ENCODE measurements at places on chromosomes 12 and 14.

GRCh38 chr14:35305633-35306032 lies 13.5 kb downstream of the PSMA6 start:
- DNase-seq, result no peak

DNA sequence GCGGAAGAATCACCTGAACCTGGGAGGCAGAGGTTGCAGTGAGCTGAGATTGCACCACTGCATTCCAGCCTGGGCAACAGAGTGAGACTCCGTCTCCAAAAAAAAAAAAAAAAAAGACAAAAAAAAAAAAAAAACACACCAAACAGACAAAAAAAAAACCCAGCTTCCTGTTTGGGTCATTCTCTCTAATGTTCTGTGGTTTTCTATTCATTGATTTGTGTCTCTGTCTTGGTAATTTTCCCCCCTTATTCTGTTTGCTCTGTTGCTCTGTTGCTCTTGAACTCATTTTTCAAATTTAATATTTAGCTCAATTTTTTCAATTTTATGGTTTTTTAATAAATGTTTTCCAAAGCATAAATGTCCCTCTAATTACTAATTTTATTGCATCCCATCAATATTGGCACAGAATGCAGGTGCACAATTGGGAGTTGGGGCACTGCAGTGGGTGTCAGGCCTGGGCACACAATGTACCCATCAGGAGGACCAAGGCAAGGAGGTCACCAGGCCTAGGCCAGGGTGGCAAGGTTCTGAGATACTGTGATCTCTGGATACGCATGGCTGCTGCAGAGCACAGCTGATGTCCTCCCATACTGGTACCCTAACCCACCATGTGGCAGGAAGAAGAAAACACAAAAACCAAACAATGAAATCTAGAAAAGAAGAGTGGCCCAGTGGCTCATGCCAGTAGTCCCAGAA lies 8.0 kb upstream of the GNPTAB start:
- DNase-seq, result no peak

- DNase-seq, result no peak
Measured at GRCh38 chr14:95493503-95493902, 22.9 kb downstream of the SYNE3 start.

DNA sequence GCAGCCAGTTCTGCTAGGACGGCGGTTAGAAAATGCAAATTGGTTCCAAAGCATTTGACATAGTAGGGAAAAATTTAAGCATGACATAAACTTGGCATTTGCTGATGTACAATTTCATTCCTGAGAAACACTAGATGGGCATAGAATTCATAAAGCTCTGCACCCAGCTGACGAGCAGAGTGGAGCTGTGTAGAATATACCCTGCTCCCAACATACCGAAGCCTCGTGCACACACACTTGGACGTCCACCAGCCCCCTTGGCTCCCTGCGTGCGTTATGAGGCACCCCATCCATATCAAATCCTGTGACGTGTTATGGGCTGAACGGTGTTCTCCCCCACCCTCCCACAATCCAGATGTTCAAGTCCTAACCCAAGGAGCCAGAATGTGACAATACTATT lies 65.4 kb downstream of the CLMN start:
- no peak for DNase-seq

DNA sequence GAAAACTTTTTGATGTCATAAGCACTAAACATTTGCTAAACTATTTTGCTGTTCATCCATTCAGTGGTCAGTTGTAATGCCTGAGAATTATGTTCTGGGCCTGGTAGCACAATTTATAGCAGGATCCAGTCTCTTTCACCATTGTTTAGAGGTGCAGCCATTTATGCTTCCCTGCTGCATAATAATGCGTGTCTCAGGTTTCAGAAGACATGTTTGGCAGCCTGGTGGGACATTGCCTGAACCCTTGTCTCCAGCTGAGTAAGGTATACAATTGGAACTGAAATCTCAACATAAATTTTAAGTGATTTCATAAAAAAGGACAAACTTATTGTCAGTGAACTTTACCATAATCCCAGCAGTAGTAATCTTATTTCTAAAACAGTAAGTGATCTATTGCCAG lies 94.8 kb downstream of the POLR3B start:
- DNase-seq, result no peak

GRCh38 chr12:129887101-129887500 lies 16.7 kb downstream of the TMEM132D start:
- DNase-seq, result no peak

- no peak for DNase-seq
Measured at GRCh38 chr14:73180385-73180805, 44.1 kb downstream of the PSEN1 start.

- no peak for DNase-seq
Measured at GRCh38 chr12:46786774-46787173, 39.0 kb downstream of the SLC38A4 start.

- no peak for DNase-seq
Measured at GRCh38 chr12:54021432-54022013, 6.7 kb upstream of the HOXC6 start.

DNA sequence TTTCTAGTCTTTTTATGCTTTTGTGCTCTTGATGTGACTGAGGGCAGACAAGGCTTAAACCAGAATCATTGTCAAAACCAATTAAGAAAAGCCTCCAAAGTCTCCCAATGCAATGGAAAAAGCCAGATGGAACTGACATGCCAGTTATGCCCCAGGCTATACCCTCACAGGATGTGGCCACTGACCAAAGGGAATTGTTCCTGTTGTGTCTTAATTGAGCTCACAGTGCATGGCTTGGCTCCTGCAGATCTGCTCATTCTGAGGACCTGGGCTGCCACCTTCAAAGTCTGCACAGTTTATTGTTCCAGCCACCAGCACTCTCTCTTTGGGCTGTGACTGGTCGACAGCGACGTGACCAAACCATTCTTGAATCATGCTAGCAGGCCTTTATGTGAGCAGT lies 17.1 kb upstream of the BICD1 start:
- no peak for DNase-seq

DNA sequence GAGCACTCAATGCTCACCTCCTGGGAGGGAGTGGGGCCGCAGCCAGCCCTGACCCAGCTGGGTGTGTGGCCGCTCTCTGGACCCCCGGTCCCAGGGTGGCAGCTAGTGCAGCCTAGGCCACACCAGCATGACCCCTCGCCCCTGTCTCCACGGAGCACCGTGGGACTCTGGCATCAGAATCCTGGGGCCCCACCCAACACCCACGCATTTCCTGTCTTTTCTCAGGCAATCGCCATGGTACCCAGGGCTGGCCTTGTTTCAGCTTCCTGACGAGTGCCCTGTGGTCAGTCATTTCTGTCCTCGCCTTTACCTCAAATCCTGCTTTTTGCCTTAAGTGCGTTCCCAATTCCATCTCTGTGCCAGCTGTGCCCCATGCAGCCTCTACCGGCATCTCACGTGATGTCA lies 15.9 kb downstream of the PACS2 start:
- DNase-seq, result no peak

GRCh38 chr14:68499451-68499850 lies 293.4 kb downstream of the ZFP36L1 start:
- no peak for DNase-seq

- no peak for DNase-seq
Measured at GRCh38 chr12:112971248-112971647, 7.1 kb upstream of the OAS2 start.

- DNase-seq, result no peak
Measured at GRCh38 chr12:115213538-115214016, 529.6 kb upstream of the TBX3 start.

- DNase-seq, result no peak
Measured at GRCh38 chr12:46556105-46556559, 183.6 kb upstream of the SLC38A2 start.

GRCh38 chr14:51612449-51612848 lies 39.3 kb upstream of the FRMD6 start:
- DNase-seq, result no peak

DNA sequence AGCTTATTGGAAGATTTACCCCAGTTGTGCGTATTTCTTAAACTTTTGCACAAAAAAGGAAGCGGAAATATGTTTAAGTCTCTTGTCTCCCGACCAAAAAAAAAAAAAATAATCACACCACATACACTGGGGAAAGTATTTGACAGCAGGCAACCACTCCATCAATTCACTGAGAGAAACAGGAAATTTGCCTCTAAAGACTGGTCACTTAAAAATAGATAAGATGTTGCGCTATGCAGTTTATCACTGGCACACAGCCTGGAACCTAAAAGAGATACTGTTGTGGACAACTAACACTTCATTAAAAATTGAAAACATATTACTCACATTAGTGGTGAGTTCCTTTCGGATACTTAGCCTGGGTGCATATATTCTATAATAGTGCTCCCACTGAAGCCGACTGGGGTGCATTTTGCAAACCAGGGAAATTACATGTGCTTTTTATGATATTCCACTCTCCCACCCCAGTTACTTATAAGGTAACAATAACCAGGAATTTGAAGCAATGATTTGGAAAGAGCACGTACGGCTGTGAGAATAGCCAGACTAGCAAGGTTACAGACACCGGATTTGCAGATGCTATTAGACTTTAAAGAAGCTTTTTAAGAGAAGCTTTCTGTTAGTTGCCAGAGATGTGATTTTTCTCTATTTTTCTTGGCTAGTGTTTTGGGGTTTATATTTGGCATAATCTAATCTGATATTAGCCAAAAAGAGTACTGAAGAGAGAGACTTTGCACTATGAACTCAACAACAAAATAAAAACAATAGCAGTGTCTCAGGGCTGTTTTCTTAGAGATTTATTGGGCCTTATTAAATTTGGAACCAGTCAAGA lies 311.5 kb downstream of the NOVA1 start:
- no peak for DNase-seq

DNA sequence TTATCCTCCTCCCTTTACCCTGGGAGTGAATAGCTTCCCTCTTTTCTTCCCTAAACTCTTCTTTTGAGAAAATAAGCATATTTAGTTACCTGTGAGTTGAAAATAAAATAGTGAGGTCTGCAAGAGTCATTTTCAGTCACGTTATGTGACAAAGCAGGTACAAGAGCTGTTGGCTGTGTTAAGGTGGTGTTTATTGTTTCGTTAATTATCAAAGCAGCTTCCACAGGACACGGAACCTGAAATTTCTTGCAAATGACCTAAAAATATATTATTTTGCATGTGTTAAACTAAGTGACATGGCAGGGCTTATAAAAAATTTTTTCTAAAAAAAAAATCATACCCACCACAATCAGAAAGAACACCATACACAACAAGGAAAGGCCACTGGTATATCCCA lies 8.3 kb downstream of the SLC38A2 start:
- no peak for DNase-seq

DNA sequence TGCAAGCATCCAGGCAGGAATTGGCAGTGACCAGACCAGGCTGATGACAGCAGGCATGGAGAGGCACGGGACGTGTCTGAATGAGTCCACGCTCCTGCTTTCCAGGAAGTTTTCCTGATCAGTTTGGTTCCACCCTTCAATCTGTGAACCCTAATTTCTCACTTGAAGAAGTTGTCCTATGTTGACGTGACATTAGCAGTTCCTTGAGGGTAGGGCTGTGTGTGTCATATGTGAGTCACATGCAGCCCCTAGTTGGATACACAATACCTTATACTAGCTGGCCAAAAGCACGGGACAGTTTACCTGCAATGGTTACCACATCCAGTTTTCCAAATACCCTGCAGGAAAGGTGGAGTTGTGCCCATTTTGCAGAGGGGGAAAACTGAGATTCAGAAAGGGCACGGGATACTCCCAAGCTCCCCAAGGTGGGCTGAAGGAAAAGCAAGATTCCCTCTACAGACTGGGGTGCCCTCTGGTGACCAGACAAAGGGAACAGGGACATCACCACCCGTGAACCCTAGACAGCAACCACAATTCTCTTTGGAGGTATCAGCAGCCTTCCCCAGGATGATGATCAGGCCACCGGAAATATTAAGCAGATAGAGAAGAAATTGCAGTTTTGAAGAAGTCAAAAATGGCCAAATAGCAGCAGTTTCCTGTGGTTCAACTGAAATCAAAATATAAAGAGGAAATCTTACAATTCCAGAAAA lies 194.5 kb downstream of the PHETA1 start:
- DNase-seq, result no peak

- DNase-seq, result no peak
Measured at GRCh38 chr12:131001493-131001892, 47.8 kb downstream of the ADGRD1 start.

- DNase-seq, result no peak
Measured at GRCh38 chr14:52553002-52553670, 500 bp downstream of the GPR137C start.

- no peak for DNase-seq
Measured at GRCh38 chr12:46865311-46865710, 39.5 kb upstream of the SLC38A4 start.

- DNase-seq, result no peak
Measured at GRCh38 chr12:29519585-29520182, 22.2 kb upstream of the OVCH1 start.

DNA sequence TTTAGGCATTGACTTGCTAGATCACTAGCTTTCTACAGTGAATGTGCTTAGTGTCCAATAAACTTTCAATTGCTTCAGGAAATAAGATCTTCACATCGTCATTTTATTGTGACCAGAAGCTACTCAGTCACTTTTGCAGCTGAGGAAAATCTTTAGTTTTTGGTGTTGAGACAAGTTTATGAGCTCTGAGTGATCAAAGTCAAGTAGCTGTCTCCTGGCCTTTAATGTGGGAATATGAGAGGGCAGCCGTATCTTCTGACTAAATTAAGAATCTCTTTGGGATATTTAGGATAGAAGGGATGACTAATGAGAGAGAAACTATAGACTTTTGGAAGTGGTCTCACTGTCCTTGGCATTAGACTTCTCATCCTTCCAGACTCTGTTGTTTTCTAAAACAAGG lies 21.6 kb downstream of the MSRB3 start:
- no peak for DNase-seq

DNA sequence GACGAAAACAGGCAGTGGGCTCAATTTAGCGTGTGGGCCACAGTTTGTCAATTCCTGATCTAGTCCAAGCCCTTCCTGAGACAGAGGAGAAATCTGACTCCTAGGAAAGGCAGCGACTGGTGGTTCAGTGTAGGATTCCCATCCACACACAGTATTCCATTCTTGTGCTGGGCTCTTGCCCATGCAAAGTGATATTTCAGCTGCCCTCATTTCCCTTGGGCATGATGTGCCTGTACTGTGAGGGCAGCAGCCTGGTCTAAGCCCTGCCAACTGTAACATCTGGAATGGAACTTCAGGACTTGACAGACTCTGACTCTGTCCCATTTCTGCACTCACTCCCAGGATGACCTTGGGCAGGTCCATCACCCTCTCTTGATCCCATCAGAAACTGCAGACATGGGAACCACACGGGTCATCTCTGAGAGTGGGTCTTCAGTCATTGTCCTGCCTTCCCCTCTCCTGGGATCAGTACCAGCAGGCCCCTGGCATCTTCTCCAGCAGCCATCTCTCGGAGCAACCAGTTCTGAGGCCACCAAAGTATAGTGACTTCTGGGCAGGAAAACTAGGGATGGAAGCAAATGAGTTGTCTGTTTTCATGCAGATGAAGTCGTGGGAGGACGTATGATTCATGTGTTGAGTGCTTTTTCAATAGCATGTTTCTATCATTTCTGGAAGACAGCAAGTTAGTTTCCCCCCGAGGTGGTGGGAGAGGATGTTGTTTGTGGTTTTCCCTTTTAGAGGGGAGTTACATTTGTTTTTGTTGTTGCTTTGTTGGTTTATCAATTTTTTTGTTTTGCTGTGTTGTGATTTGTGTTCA lies 54.2 kb upstream of the BCL2L14 start:
- DNase-seq, result no peak

- no peak for DNase-seq
Measured at GRCh38 chr14:32460267-32460666, 131.2 kb downstream of the AKAP6 start.

GRCh38 chr14:31441273-31442111 lies 15.8 kb downstream of the DTD2 start:
- DNase-seq, result no peak

All from activated CD8-positive, alpha-beta memory T cell treated with anti-CD3 and anti-CD28 coated beads for 4 hours (primary cell).